ENCODE measurements at places on chromosomes 5 and 9. TPM values are rescaled to one million over a fixed set of nuclear protein-coding genes. Genes with fewer than 3 reads are reported as not detected.

Gene PCDHB16
- 0.17 TPM for total RNA-seq

Gene MSX2
- total RNA-seq: 0.08 TPM

Gene SCGB3A1
- not detected for total RNA-seq

Gene GARNL3
- total RNA-seq: 0.89 TPM

DNA sequence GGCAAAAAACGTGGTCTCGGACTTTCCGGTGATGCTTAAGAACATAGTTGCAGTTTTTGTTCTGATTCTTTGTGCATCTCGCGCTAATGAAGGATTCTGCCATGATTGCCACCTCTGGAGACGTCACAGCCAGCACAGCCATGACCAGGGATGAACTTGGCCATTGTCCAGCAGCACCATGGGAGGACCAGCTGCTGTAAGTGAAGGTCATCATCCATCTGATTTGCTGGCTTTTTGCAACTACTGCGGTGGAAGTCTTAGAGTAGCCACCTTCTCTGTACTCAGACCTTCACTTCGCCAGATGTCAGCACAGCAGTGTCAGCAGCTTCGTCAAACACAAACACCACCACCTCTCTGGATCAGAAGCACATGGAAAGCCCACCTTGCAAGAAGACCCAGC is 45.7 kb downstream of the NSUN2 start:
- peaks cover 12% of the 10 kb centered on the region for H3K4me1 ChIP-seq
- peak; percentile 12 for DNase-seq
- H3K27ac ChIP-seq: no peak overlapping the region
- no peak overlapping the region for H3K4me3 ChIP-seq
- no peaks in the 10 kb centered on the region for H3K27me3 ChIP-seq
- peaks cover 6% of the 10 kb centered on the region for H3K36me3 ChIP-seq

DNA sequence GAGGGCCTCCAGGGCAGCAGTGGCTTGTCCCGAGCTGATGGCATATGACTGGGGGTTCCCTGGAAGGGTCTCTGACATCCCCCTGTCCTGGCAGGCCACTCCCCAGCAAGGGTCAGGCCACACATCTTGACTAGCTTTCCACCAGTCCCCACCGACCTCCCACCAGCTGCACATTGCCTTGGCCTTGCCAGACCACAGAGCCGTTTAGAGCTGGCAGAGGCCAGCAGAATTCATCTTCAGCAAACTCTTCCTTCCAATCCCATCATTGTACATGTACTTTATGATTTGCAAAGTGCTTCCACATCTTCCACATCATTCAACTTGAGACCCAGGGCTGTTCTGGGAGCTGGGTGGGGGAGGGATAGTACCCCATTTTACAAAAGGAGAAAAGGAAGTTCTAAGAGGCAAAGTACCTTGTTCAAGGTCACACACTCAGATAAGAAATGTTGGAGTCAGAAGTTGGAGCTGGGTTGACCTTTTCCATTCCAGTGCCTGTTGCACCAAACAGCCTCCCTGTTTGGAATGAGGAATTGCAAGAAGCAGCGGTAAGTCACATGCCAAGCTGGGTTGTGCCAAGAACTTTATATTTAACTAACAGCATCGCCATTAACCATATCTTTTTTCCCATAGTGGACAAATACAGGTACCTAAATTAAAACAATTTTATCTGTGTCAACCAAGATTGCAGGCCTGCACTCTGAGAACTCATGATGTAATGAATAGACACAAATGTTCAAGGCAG is 25.8 kb upstream of the COL15A1 start:
- no peak for DNase-seq
- no peak overlapping the region for H3K27ac ChIP-seq
- no peak overlapping the region for H3K4me3 ChIP-seq
- H3K36me3 ChIP-seq: no peaks in the 10 kb centered on the region
- H3K27me3 ChIP-seq: no peaks in the 10 kb centered on the region

DNA sequence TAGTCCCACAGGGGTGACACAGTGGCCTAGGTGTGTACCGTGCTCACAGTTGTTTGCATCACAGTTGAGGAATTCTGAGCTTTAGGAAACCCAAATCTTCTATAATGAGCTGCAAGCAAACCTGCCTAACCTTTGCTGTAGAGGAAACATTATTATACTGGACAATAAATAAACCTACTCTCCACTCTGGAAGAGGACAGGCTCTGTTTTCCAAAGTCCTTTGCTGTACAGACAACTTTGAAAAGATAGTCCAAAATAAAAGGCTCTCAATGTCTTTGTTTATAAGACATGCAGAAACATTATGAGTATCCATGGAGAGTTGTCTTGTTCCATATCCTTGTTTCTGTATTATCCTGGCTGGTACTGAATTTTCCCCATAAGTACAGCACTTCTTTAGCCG is 29.4 kb downstream of the ZNF131 start:
- H3K27ac ChIP-seq: no peak overlapping the region
- no peaks in the 10 kb centered on the region for H3K4me1 ChIP-seq
- no peaks in the 10 kb centered on the region for H3K36me3 ChIP-seq
- H3K4me3 ChIP-seq: no peak overlapping the region
- no peak for DNase-seq

DNA sequence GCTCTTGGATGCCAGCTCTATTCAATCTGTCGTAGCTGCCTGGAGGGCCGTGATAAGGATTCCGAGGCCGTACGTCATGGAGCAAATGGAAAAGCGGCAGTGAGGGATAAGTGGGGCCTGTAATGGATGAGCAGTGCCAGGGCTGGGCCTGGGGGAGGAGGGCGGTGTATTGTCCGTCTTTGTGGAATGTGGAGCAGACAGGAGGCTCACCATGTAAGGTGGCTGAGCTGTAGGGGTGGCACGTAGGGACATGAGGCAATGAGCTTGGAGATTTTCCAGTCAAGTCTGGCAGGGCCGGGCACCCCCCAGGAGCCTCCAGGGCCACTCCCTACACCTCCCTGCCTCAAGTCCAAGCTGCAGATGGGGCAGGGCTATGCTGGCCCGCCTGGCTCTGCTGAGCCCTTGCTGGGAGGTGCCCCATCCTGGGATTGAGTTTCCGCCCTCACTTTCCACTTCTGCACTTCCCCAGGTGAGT is 29.2 kb downstream of the NCS1 start:
- H3K27me3 ChIP-seq: no peaks in the 10 kb centered on the region
- no peak overlapping the region for H3K27ac ChIP-seq

- peaks cover 4% of the 10 kb centered on the region for H3K4me1 ChIP-seq
- no peaks in the 10 kb centered on the region for H3K36me3 ChIP-seq
- H3K4me3 ChIP-seq: no peak overlapping the region
- no peak overlapping the region for H3K27ac ChIP-seq
- peak; percentile 48 for DNase-seq
- H3K27me3 ChIP-seq: no peaks in the 10 kb centered on the region
These were observed 267.2 kb downstream of the RAB3C start for GRCh38 chr5:58849921-58850667.

GRCh38 chr5:149605998-149606724 is 24.9 kb downstream of the ARHGEF37 start:
- H3K4me3 ChIP-seq: no peak overlapping the region
- H3K27me3 ChIP-seq: no peaks in the 10 kb centered on the region
- H3K36me3 ChIP-seq: peaks cover 4% of the 10 kb centered on the region
- peak; percentile 81 for DNase-seq
- H3K27ac ChIP-seq: no peak overlapping the region
- H3K4me1 ChIP-seq: peaks cover 9% of the 10 kb centered on the region

Measured in liver (tissue), 10 donors.